ENCODE measurements at places on chromosomes 2 and 18.

DNA sequence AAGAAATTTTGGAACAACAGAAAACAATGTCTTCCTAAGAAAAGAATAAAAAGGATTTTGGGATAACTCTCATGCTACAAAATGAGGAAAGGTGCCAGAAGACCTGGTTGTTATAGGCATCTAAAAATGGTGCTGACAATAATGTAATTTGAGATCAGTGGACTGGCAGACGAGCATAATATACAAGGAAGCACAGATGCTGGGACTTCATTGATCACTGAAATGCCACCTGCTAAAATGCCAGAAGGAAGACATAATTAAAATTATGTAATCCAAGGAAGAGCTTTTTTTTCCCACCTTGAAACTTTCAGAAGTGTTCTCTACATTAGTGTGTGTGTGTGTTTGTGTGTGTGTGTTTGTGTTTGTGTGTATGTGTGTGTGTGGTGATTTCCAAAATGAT, 535.9 kb downstream of the XIRP2 start:
- no peak for DNase-seq

- no peak for DNase-seq
Measured at GRCh38 chr18:39946623-39947061, 2008.4 kb upstream of the PIK3C3 start.

DNA sequence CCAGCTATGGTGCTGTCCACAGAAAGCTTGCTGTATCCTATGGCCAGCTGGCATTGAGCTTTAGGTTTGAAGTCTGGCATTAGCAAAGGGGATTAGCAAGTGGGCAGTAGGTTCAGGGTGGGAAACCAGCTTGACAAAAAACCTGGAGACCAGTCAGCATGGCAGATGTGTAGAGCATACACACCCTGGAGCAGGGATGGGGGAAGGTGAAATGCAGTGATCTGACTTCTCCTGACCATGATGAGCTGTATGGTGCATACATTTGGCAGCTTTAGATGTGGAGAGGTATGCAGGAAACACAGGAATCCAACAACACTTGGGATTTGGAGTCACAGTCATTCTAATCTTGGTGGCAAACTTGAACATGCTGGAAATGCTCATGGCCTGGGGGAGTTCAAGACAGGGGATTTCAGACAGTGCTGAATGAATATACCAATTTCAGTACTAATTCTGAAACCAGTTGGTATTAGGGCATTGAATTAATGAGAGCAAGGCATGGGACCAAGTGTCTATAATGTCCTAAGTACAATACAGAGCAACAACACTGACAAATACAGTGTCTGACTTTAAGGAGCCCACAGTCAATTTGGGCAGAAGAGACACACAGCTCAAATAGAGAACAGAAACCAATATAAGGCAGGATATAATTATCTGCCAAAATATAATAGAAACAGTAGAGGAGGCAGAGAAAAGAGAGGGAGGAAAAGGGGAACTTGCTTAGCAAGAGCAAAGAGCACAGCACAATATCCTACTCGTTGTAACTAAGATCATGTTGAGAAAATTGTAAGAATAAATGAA, 11.8 kb downstream of the ARHGAP15 start:
- DNase-seq, result no peak

GRCh38 chr2:228827056-228827700, 443.9 kb downstream of the PID1 start:
- DNase-seq, result no peak

DNA sequence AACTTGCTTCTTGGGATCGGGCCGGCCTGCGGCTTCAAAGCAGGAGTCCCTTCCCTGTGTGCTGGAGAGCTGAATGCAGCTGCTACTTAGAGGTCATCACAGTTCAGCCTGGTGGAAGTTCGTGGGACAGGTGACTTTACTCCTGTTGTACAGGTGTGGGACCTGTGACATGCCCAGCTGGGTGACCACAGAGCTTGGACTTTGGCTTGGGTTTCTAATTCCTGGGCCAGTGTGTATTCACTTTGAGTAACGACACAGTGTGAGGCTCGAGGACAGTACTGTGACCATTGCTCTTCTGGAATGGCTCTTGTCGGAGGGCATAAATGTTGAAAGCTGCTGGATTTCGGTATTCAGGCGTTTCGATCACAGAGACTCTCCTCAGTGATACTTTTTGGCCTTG, 114.5 kb downstream of the STPG4 start:
- DNase-seq, result no peak

DNA sequence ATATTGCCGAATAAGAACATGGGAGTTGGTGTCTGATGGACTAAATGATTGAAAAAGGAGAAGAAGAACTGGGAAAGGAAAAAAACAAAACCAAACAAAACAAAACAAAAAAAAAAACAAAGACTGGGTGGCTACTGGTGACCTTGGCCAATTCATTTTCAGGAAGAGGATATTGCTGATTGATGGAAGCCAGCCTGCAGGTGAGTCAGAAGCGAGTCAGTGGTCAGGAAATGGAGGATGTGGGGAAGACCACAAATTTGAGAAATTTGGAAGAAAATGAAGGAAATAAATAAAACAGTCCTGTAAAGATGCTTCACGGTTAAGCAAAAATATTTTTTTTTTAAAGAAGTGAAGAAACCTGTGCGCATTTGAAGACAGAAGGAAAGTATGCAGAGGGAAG, 296.9 kb downstream of the ZNF521 start:
- no peak for DNase-seq

GRCh38 chr18:12742453-12742852, 39.6 kb downstream of the PSMG2 start:
- DNase-seq, result no peak

GRCh38 chr2:118738524-118739308, 108.7 kb downstream of the EN1 start:
- DNase-seq, result no peak

GRCh38 chr2:5520463-5520972, 171.7 kb upstream of the SOX11 start:
- DNase-seq, result no peak

GRCh38 chr2:132521341-132521740, 104.7 kb downstream of the GPR39 start:
- no peak for DNase-seq

- DNase-seq, result no peak
Measured at GRCh38 chr2:85421260-85422071, 3.0 kb downstream of the SH2D6 start.

DNA sequence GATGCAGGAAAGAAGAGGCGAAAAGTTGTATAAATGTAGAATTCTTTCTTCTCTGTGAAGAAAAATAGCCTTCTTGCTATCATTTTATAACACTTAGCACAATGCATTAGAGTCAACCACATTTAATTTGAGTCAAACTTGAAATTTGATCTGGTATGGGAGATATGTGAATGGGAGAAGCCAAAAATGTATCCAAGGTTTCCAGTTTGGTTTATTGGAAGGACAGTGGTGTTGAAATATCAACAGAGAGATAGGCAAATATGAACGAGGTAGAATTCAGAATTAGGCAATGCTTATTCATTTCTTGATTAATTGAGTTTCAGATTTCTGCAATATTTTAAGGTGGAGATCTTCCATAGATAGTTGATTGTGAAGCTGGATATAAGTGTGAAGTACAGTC, 991.9 kb upstream of the CHAC2 start:
- DNase-seq, result no peak

GRCh38 chr18:23068011-23068410, 67.3 kb upstream of the CABLES1 start:
- no peak for DNase-seq

DNA sequence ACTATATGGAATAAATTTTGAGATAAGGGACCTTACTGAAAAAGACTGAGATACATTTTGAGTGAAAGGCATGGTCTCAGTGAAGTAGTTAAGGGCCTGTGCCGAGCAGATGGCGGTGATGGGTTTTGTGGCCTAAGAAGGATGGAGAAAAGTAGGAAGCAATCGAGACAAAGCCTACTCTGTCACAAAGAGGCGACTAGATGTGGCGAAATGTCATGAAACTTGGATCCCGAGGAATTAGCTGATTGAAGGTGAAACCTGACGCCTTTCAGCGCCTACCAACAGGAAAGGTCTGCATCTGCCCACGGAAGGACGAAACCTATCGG, 558 bp upstream of the CEP192 start:
- DNase-seq, result no peak

DNA sequence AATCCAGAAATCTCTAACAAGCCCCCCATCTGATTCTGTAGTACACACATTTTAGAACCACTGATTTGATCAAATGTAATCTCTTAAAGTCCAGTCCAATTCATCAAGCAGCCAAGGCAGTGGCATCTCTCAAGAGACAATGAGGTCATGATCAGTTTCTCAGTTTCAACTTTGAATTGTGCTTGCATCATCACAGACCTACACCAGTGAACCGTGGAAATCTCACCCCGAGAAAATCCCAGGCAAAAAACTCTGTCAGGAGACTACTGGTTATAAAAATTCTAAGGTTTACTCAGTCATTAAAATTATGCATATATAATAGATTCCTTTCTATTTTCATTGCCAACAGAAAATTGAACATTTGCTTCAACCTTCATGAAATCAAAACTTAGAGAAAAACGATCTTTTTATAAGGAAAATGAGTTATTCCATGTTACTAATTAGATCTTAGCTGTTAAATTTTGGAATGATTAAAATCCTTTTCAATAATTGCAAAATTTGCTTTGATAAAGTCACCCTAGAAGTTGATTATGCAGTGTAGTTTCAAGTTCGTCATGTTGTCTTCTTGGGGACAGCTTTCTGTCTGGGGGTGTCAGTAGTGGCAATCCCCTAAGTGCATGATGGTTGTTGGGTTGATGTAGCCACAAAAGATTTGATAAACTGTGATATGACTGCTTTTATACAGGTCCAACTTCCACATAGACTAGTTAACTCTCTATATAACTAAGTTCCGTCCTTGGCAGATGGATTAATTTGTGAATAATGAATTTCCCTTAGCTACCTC, 235.0 kb downstream of the CAMKMT start:
- DNase-seq, result no peak

- DNase-seq, result no peak
Measured at GRCh38 chr18:8811115-8811514, 105.8 kb downstream of the MTCL1 start.

DNA sequence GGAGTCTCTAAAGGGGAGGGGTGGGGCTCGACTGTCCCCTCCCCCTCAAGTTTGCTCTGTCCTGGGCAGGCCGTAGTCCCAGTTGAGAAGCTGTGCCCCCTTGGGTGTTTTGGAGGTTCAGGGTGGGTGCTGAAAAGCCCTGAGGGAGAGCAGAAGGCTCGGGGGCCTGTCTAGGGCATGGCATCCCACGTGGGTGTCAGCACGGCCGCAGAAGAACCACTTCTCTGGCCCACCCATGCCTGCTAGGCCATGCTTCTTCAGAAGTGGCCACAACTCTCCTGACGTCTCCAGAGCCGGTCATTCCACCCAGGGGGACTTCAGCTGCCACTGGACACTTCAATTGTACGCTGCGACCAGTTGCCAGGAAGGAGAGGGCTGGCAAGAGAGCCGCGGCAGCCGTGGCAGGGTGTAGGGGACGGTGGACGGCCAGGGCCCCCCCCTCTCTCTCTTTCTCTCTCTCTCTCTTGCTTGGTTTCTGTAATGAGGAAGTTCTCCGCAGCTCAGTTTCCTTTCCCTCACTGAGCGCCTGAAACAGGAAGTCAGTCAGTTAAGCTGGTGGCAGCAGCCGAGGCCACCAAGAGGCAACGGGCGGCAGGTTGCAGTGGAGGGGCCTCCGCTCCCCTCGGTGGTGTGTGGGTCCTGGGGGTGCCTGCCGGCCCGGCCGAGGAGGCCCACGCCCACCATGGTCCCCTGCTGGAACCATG, at the start of gene INPP5D:
TSS of gene INPP5D (plus strand) at position 546 of the 704 bp plus-strand sequence. CDS start at position 683, 137 bp downstream.
- peak; percentile 77 for DNase-seq

- DNase-seq, result no peak
Measured at GRCh38 chr2:99974682-99975375, 167.6 kb downstream of the AFF3 start.

DNA sequence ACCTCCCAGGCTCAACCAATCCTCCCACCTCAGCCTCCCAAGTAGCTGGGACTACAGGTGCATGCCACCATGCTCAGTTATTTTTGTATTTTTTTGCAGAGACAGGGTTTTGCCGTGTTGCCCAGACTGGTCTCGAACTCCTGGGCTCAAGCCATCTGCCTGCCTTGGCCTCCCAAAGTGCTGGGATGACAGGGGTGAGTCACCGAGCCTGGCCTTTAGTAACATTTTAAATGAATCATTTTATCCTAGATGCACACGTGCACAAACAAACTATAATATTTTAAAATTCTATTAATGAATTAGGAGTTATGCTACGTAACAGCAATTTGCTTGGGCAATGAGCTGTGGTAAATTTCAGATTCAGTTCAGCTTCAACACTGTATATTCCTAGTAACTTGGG, 862.5 kb upstream of the ID2 start:
- DNase-seq, result no peak

DNA sequence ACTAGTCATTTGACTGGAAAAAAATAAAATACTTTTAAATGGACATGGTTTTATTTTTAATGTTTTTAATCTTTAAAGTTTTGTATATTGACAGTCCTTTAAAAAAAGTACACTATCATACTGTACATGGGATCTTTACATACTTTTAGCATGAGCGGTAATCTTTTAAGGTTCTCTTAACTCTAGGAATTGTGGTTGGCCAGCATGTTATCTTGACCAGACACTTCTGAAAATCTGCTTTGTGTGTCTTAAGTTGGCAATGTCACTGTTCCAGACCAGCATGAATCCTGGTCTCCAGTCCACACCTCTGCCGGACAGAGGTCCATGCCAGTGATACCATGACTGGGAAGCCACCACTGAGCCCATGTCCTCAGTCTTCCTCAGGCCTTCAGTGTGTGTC, 17.7 kb downstream of the ITGB1BP1 start:
- no peak for DNase-seq

- DNase-seq, result no peak
Measured at GRCh38 chr2:158969162-158969714, 798 bp downstream of the TANC1 start.

DNA sequence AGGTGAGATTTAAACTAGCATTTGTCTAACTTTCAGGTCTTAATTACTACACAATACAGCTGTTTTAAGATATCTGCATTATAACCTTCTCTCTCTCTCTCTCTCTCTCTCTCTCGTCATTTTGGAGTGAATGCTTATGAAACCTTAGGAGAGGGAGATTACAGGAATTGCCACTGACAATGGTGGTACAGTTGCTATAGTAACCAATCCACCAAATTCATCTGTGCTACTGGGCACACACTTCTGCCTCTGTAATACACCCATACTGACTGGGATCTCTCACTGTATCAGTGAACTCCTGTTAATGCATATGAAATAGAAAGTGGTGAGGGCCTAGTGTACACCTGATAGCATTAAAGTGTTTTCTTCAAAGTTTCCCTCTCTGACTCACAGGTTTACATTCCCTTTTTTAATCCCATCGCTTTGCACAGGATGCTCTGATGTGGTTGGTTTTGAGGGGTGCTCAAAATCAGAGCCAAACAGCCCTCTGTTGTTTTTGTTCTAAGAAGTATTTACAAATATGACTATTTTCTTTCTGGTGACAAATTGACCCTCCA, 13.1 kb downstream of the KLHL14 start:
- DNase-seq, result no peak

- no peak for DNase-seq
Measured at GRCh38 chr2:175309799-175310198, 128.3 kb upstream of the ATP5MC3 start.

GRCh38 chr18:78898066-78898465, 81.6 kb upstream of the SALL3 start:
- no peak for DNase-seq

GRCh38 chr2:31440764-31441163, 26.2 kb upstream of the XDH start:
- no peak for DNase-seq

- DNase-seq, result no peak
Measured at GRCh38 chr18:8162802-8163201, 446.4 kb upstream of the RAB12 start.
